MM.1S (cell line): ENCODE measurements at places on chromosomes 1 and 21.

DNA sequence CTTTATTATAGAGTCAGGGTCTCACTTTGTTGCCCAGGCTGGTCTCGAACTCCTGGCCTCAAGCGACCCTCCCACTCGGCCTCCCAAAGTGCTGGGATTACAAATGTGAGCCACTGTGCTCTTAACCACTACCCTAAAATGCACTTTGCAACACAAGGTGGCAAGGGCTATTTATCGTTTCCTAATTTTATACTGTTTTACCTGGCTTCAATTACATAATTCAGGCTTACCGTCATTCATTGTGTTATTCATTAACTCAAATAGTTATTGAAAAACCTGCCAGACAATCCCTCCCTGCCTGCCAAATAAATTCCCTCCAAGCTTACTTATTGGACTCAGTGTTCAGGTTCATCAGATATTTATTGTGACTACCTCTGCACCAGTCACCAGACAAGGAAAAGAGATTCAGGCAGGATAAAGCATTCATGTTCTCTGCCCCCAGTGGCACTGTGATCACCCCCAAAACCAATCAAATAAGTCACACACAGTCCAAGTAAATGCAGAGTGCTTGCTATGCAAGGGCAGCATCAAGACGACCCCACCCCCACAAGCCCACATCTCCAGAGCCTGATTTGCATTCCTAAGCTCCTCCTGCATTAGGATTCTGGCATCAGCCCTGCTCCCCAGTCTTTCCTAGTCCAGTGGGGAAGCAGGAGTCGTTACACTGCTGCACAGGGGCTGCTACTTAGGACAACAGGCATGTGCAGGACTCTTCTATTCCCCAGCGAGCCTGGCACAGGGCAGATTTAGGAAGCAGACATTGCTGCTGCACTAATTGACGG is 8.1 kb downstream of the PAQR7 start:
- no peak overlapping the region for H3K27ac ChIP-seq
- DNase-seq, result no peak
- H3K27me3 ChIP-seq, result no peaks in the 10 kb centered on the region
- no peak overlapping the region for H3K4me3 ChIP-seq
- no peaks in the 10 kb centered on the region for H3K36me3 ChIP-seq
- H3K4me1 ChIP-seq, result no peaks in the 10 kb centered on the region

DNA sequence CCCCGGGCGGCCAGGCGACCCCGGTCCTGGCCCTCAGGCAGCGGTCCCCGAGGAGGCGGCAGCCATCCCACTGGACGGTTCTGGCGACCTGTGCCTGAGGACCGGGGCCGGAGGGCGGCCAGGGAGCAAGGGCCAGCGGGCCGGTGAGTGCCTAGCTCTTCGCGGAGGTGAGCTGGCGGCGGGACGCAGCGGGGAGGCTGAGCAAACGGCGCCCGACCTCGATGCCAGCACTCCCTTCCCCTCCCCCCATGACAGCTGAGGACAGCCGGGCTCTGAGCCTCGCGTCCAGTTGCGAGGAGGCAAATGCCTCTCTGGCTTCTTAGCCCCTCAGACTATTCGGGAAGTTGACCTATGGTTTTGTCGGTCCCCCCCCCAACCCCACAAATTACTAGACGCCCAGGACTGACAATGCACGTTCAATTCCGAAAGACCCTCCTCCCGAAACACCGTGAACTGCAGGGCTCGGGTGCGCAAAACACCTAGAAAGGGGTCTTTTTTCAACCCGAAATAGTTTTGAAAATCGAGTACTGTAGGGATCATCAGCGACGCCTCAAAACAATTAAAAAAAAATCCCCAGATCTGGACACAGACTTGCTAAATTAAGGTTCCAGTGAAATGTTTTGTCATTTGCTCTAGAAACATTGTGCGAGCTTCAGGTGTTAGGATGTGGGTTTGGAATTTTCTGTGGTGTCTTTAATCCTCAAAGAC is 8.3 kb downstream of the CDKN2C start:
- no peaks in the 10 kb centered on the region for H3K4me1 ChIP-seq
- H3K36me3 ChIP-seq, result no peaks in the 10 kb centered on the region
- no peaks in the 10 kb centered on the region for H3K27me3 ChIP-seq
- DNase-seq, result peak; percentile 52
- peak overlapping the region; percentile 39; the same call in 1 of the 2 replicates for H3K27ac ChIP-seq

GRCh38 chr1:205950826-205951549 is 7.7 kb upstream of the SLC26A9 start:
- no peak for DNase-seq
- H3K4me3 ChIP-seq, result no peak overlapping the region
- no peaks in the 10 kb centered on the region for H3K36me3 ChIP-seq
- no peaks in the 10 kb centered on the region for H3K4me1 ChIP-seq
- H3K27ac ChIP-seq, result no peak overlapping the region
- peaks cover 7% of the 10 kb centered on the region for H3K27me3 ChIP-seq

GRCh38 chr1:225940385-225941151 is 452 bp downstream of the LEFTY2 start:
- H3K4me3 ChIP-seq, result no peak overlapping the region; the same call in 1 of the 2 replicates
- peak overlapping the region; percentile 87 for H3K27ac ChIP-seq
- DNase-seq, result peak; percentile 23
- no peaks in the 10 kb centered on the region for H3K27me3 ChIP-seq

DNA sequence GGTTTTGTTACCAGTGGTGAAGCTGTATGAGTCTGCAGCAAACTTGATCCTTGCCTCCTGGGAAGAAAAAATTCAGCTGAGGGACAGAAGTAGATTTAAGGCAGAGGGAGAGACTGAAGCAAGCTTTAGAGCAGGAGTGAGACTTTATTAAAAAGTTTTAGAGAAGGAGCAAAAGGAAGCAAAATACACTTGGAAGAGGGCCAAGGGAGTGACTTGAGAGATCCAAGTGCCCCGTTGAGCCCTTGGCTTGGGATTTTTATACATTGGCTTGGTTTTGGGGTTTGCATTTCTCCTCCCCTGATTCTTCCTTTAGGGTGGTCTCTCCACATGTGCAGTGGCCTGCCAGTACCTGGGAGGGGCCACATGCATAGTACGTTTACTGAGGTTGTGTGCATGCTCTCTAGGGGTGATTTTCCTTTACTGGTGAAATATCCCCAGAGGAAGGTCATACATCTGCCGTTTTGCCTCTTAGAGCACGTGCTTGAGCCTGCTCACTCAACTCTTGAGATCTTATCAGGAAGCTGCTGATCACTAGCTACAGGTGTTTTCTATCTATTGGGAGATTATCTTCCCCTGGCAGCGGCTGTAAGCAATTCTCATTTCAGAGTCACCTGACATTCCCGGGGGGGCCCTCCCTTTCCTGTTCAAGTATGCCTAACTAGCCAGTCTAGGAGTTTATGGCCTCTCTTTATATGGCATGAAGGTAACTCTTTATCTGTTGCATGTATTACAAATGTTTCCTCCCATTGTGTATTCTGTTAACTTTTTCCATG is 20.3 kb downstream of the FASLG start:
- H3K4me3 ChIP-seq, result no peak overlapping the region
- no peaks in the 10 kb centered on the region for H3K27me3 ChIP-seq
- no peak overlapping the region for H3K27ac ChIP-seq
- no peaks in the 10 kb centered on the region for H3K36me3 ChIP-seq
- peak; percentile 12 for DNase-seq

- DNase-seq, result no peak
- peaks cover 53% of the 10 kb centered on the region for H3K4me1 ChIP-seq
- H3K27ac ChIP-seq, result peak overlapping the region; percentile 79
- peak overlapping the region; percentile 28 for H3K4me3 ChIP-seq
These were observed 11.2 kb downstream of the PSEN2 start for GRCh38 chr1:226881515-226882185.

DNA sequence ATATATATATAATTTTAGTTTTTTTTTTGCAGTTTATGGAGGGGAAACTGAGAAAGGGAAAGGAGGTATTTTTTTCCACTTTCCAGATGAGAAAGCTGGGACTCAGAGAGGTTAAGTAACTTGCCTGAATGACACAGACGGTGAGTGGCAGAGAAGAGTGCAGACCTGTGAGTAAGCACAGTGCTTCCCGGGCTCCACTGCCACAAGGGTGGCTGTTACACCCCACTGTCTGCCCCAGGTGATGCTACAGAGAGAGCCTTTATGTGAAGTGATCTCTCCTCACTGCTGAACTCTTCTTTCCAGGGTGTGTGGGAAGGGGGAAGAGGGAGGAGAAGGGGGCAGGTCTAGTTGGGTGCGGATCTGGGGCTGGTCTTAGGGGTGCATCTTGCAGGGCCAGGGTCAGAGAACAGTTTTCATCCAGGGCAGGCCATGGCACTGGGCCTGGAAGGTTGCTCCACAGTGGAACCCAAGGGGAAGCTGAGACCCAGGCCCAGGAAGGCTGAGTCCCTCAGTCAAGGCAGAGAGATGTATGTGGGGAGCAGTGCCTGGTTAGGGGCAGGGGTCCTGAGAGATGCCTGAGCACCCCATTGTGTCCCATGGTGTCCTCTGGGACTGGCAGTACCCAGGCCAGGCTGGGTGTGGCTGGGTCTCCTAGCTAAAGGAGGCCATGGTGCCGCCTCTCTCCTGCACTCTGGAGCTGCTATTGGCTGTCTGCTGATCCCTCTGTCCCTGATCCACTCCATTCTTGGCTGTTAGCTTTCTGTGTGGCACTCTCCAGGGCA is 357.5 kb downstream of the PTPRU start:
- H3K4me1 ChIP-seq, result no peaks in the 10 kb centered on the region
- no peak for DNase-seq
- H3K36me3 ChIP-seq, result no peaks in the 10 kb centered on the region
- peaks cover 66% of the 10 kb centered on the region for H3K27me3 ChIP-seq
- no peak overlapping the region for H3K4me3 ChIP-seq

- H3K27ac ChIP-seq, result no peak overlapping the region
- no peaks in the 10 kb centered on the region for H3K36me3 ChIP-seq
- H3K27me3 ChIP-seq, result no peaks in the 10 kb centered on the region
- DNase-seq, result no peak
- H3K4me1 ChIP-seq, result no peaks in the 10 kb centered on the region
These were observed 10.8 kb downstream of the OPRD1 start for GRCh38 chr1:28822799-28823198.

DNA sequence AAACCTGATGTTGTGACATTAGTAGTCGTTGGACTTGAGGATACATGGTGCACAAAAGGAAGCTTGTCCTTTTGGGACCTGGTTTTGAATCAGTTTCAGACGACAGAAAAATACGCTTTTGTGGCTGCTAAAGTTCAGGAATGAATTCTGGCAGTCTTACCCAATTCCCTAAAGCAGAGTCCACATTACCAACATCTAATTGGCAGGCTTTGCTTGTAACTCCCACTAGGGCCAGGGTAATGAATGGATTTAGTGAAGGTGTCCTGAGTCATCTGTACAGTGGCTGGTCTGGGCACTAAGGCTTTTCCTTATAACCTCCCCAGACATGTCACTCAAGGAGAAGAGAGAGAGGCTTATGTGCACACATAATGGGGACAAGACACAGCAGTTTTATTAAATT is 66.2 kb upstream of the RNPC3 start:
- H3K4me3 ChIP-seq, result no peak overlapping the region
- H3K36me3 ChIP-seq, result no peaks in the 10 kb centered on the region
- no peaks in the 10 kb centered on the region for H3K4me1 ChIP-seq
- no peaks in the 10 kb centered on the region for H3K27me3 ChIP-seq
- H3K27ac ChIP-seq, result no peak overlapping the region
- DNase-seq, result no peak

DNA sequence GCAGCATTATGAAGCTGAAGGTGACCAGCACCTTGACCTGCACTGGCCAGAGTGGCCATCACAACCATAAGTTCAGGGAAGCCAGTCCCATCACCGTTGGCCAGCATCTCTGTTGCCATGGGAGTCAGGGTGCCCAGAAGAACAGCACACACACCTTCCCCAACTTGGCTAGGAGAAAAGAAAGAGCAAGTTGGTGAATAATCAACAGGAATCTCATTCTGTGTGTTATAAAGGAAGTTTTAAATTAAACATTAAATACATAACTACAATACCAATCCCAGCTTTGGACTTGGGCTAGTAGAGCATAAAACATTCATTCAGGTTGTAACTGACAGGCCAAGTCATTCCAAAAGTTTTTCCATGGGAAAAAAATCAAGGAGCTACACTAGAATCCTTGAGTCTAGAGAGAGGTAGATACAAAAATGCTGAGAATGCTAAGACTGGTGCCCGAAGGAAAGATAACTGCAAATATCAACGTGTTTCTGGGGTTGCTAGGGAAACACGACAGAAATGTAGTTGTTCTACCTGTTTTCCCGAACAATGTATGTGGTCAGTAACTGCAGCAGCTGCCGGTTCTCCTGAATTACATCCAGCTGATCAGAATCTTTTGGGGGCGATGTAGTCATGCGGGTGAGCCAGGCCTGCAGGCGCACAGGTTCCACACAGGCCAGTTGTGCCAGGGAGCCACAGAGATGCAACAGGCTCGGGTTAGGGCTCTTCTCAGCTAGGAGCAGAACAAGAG is 45.6 kb downstream of the UBR4 start:
- no peaks in the 10 kb centered on the region for H3K27me3 ChIP-seq
- H3K4me3 ChIP-seq, result no peak overlapping the region
- H3K36me3 ChIP-seq, result peaks cover 36% of the 10 kb centered on the region
- no peak overlapping the region for H3K27ac ChIP-seq
- DNase-seq, result no peak

GRCh38 chr21:31921079-31921478 is 48.3 kb downstream of the HUNK start:
- no peaks in the 10 kb centered on the region for H3K4me1 ChIP-seq
- H3K27me3 ChIP-seq, result no peaks in the 10 kb centered on the region
- H3K27ac ChIP-seq, result no peak overlapping the region
- DNase-seq, result no peak
- H3K4me3 ChIP-seq, result no peak overlapping the region

DNA sequence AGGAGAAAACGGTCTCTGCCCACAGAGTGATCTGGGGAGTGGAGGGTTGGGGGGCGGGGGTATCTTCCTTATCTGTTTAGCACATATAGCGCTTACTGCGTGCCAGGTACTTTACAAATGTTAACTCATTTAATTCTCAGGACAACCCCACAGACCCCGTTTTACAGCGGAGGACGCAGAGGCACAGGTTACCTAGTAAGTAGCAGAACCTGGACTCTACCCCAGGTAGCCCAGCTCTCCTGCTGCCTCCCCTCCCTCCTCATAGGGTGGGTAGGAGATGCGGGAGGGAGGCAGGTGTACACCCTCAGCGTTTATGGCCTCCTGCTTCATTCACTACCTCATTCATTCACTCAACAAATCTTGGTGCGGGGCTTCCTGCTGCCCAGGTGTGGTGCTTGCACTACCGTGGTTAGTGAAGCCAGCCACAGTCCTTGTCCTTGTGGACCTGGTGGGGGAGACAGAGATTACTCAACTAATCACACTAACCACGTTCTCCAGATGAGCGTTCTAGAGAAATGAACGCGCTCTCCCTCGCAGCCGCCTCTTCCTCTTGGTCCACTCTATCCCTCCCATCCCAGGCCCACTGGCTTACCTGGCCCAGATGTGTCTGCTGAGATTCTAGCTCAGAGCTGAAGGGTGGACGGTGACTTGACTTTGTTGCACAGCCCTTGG is 102.0 kb downstream of the IER5 start:
- no peak overlapping the region for H3K27ac ChIP-seq
- H3K4me1 ChIP-seq, result no peaks in the 10 kb centered on the region
- no peaks in the 10 kb centered on the region for H3K27me3 ChIP-seq
- no peak overlapping the region for H3K4me3 ChIP-seq
- DNase-seq, result no peak

DNA sequence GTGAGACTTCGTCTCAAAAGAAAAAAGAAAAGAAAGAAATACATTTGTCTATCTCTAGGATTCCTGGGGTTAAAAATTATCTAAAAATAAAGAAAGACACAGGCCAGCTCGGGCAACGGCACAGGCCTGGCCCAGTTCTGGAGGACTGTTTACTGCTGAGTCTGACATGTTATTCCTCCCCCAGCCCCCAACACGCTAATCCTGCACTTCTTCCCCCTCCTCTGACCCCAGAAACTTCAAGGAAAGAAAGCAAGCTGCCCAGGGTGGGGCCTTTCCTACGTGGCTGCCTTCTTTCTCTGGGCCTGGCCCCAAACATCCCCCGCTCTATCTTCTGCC is 40.0 kb downstream of the ACOT7 start:
- no peak overlapping the region for H3K4me3 ChIP-seq
- no peaks in the 10 kb centered on the region for H3K4me1 ChIP-seq
- no peak overlapping the region for H3K27ac ChIP-seq
- H3K27me3 ChIP-seq, result no peaks in the 10 kb centered on the region
- DNase-seq, result no peak
- no peaks in the 10 kb centered on the region for H3K36me3 ChIP-seq
